Stimulated activated CD4-positive, alpha-beta T cell treated with anti-CD3 and anti-CD28 coated beads, Interleukin-4, amount 100 ng/mL, for 1 hour (primary cell): ENCODE measurements at places on chromosomes 2 and 18.

DNA sequence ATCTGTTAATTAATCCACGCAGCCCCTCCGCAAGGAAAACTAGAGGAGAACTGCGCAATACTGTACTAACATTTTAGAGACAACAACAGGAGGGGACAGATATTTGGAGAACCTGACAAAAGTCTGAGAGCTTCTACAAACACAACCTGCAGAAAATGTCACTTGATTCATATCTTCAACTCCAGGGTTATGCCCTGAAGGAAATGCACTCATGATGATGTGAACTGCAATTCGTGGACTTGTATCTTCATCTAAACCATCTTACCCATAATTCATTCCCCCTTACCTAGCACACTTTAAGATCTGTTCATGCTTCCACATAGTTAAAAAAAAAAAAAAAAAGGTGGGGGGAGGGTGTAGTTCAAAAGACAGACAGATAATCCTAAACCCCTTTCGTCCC, 75.5 kb downstream of the AFF3 start:
- no peak for DNase-seq

DNA sequence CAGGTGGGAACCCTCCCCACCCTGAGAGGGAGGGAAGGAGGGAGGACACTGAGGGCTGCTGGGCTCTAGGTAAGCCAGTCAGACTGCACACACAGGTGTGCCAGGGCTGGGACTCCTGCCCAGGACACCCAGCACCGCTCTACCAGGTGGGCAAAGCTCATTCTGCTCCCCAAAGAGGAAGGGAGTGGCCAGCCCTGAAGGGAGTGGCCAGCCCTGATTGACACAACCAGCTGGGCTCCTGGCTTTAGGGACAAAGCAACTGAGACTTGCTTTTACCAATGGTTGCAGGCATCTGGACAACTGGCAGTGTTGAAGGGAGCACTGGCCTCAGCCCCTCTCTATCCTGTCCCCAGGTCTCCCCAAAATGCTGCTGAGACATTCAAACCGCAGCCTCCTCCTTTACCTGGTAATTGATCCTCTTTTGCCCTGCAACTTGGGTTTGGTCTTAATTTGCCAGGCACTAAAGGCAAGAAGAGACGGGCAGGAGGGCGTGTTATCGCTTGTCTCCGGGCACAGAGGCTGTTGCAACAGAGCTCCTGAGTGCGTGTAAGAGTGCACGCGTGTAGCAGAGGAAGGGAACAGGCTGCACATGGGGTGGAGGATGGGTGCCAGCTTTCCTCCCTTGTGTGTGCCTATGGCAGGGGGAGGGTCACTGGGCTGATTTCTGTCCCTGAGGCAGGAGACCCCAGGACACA, 14.5 kb upstream of the FOSL2 start:
- no peak for DNase-seq

DNA sequence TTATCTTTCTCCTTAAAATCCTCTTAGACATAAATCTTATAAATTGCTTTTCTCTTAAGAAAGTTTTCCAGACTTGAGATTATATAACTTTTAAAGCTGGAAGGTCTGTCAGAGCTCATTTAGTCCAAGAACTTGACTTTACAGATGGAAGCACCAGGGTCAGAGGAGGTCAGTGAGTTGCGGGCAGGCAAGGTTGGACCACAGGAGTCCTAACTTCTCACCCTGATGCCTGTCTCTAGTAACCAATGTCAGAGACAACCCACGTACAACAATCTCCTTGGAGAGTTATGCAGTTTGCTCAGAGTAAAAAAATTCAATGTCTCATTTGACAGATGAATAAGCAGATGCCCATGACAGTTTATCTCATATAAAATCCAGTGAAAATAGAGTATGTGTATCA, 203.9 kb downstream of the DLGAP1 start:
- no peak for DNase-seq

- DNase-seq: no peak
Measured at GRCh38 chr18:65748321-65748720, 2.5 kb upstream of the CDH7 start.

GRCh38 chr2:176106581-176107539, at the start of gene HOXD11:
Gene HOXD11 (plus strand): TSS chr2:176107280. CDS start chr2:176107356, 76 bp downstream.
- DNase-seq: no peak
